ENCODE measurements at places on chromosomes 1 and 21.

DNA sequence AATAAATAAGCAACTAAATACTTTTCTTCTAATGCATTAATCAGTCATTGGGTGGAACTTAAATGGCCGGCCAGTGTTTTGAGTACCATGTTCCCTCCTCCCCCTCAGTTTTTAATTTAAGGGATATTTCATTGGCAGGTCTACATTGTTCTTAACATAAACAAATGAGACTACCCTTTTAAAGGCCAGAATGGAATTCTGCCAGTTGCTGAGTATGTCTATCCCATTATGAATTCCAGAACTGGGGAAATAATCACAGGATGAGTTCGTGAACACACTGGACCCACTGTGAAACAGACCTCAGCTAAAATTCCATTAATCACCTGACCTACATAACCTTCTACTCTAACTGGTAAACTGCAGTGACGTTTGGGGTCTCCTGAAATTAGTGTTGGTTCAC, 305.5 kb upstream of the PKN2 start:
- DNase-seq = no peak

DNA sequence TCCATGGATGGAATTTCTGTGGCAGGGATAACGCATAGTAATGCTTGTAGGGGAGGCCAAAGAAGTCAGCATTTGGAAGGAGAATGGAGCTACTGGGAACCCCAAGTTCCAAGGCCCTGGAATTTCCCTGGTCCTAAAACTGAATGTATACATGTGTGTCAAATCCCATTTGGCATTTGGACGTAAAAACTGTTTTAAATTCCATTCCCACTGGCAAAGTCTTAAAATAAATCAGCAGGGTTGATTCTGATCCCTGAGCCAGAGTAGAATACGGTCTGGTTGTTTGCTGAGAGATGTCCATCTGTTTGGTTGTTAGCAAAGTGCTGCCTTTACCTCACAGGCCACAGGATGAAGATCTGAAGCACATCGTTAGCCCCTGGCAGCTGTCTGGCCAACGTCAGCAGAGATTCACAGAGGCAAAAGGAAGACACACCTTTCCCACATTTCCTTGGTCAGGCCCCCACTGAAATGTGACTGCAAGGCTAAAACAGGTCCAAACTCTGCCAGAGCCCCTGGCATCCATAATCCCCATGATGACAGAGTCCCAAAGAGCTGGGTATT, 62.2 kb downstream of the GORAB start:
- DNase-seq = no peak

DNA sequence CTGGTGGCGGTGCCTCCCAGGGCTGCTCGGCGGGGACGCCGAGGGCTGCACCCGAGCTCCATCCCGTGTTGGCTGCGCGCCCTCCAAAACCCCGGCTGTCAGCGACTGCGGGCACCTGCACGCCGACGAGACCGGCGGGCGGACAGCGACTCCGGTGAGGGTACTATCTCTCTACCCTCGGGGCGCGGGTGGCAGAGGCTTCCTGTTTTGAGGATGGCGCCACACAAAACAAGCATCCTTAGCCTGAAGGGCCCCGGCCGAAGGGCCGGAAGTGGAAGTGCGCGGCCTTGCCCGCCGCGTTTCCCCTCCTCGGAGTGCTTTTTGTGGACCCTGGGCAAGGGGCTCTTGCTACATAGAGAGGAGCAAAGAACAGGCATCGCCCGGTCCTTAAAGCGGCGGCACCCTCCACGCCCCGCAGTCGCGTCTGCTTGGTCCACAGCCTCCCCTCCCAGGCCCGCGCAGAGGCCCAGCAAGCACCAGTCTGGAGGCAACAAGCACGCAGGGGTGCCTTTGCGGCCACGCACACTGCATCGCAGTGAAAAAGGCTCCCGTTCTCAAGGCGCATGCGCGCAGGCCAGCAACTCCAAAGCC, 561 bp upstream of the COQ8A start:
- DNase-seq = no peak

- no peak for DNase-seq
Observed at GRCh38 chr1:154276797-154277196, 4.4 kb downstream of the HAX1 start.

DNA sequence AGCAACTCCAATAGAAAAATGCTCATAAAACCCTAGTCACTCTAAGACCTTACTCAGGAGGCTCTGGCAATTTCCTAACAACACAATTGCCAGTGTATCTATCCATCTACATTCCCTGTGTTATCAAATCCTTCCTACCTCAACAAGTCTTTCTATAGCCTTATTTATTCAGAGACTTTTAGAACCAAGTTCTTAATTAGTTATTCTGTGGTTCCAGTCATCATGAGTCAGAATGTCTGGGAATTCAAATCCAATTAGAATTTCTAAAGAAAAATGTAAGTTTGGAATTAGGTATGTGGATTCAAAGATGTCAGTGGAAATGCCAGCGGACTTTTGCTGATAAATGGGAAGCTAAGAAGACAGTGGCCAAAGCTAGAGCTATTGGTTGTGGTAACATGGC, 302.6 kb upstream of the C1orf87 start:
- no peak for DNase-seq

DNA sequence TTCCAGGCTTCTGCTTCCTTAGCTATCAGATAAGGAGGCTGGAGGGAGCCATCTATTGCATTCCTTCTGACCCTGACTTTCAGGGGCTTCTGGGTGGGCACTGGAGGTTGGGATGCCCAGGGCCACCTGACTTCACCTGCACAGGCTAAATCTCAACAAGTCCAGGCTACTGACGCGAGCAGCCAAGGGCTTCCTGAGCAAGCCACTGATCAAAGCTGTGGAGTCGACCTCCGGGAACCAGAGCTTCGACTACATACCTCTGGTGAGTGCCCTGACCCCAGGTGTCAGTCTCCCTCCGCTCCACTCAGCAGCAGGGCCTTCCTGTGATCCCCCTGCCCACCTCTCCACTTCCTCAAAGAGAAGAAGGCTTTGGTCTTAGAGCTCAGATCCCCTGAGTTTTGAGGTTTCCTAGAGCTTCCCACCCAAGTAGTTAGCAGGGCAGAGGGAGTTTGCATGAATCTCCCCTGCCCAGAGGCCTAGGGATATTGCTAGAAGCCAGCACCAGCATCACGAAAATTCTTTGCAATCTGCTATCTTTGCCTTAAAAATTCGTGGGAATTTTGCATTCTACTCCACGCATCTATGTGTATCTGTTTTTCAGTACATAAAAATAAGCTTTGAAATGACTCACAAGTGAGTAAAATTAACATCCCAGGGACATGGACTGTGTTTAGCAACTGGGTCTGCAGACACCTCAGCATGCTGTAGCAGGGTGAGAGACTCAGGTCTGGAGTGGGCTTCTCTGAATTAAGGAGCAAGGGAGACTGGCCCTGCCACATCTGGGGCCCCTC, 61.4 kb downstream of the VWA5B1 start:
- no peak for DNase-seq

- DNase-seq = no peak
Observed at GRCh38 chr1:31598980-31599379, 18.5 kb upstream of the HCRTR1 start.

DNA sequence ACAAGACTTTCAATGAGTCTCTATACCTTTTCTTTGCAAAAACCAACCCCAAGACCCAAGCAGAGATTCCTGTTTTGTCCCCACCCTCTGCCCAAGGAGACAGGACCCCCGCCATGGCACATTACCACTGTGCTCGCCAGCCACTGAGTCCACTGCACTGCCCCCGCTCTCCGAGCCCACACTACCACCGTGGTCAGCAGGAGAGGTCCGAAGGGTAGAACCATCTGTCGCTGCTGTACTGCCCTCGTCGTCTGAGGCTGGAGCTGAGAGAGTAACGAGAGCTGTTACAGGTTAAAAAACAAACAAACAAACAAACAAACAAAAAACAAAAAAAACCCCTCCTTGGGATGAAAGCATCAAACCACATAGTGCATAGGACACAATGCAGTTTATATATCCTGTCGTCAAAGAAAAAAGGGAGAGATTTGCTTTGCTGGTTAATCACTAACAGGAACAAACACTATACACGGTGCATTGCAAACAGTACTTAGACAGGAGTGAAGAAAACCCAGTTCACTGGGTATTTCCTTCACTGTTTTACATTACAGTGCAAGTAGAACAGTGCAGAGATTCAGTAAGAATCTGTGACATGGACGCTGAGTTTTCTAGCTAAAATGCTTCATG, 71.0 kb downstream of the UBR4 start:
- no peak for DNase-seq

GRCh38 chr1:231986631-231987336, 360.2 kb downstream of the DISC1 start:
- DNase-seq = no peak

GRCh38 chr21:44854664-44855446, 18.6 kb downstream of the PTTG1IP start:
- no peak for DNase-seq

DNA sequence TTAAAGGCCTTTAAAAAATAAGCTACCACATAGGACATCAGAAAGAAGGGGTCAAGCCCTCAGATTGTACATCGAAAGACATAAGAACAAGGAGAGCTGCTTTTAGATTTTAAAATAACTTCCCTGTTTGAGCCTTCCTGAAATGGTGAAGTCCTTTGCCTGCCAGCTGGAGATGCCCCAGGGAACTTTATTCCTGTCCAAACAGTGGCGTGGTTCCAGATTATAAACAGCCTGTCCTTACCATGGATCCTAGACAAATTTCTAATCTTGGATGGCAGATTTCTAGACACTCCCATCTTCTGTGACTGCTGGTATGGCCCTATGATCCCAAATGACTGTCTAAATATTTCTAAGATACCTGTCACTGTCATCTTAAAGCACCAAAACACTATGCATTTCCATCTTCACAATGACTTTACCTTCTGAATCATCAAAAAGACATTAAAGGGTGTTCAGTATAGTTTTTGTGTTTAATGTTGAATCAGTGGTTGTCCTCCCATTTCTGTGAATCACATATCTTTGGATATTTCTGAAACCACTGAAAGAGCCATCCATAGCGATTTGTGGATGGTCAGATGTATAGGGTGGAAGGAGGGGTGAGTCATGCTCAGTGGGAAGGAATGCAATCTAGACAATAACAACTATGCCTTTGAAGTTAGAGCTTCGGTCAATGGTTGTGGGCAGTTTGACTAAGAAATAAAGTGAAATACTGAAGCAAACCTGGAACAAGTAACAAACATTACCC, 23.2 kb downstream of the ILDR2 start:
- no peak for DNase-seq

- no peak for DNase-seq
Observed at GRCh38 chr1:24276791-24277190, 42.4 kb upstream of the GRHL3 start.

DNA sequence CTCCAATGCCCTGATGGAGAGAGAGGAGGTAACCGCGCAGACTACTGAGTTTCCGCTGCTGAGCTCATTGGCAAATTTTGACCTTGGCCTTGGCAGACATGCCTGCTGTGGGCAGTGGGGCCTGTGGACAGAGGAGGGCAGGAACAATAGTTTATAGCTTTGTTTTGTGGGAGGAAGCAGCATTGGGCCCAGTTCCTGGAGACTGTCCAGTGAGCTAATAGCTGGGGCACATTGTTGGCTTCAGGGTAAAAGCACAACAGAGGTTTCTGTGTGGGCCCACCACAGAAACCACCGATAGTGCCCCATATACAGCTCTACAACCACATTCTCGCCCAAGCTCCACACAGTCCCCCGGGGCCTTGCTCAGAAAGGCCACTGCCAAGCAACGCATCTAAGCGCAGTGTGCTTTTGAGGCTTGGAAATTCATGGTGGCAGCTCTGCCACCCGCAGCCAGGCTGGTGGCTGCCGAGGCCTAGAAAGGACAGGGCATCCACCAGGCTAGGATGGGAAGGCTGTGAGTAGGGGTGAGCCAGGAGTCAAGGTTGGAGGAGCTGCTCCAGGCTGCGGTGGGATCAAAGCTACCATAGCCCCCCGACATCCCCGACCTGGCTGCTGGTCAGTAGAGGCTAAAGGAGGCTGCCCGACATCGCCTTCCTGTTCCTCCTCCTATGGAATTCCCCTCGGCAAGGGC, 43.2 kb downstream of the NEK2 start:
- no peak for DNase-seq

GRCh38 chr1:224192082-224192788, 9.2 kb downstream of the DEGS1 start:
- DNase-seq = no peak

DNA sequence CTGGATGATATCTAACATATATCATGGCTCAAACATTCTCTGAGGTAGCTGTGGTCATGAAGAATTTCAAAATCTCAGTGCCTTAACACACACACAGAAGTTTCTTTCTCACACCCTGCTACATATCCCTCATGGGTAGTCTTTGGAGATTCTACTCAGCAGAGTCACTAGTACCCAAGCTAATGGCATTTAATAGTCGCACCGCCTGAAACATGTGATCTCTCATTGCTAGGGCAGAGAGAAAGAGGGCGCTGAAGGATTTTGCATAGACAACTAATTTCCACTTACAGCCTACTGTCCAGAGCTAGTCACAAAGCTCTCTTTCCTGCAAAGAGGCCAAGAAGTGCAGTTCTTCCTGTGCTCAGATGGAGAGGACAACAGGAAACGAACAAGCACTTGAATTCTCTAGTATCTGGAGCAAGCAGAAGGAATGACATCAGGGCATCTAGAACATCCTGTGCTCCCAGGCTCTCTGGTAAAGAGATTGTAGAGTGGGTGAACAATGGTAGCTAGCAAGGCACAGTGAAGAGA, 183.4 kb upstream of the PTBP2 start:
- DNase-seq = peak; percentile 55

DNA sequence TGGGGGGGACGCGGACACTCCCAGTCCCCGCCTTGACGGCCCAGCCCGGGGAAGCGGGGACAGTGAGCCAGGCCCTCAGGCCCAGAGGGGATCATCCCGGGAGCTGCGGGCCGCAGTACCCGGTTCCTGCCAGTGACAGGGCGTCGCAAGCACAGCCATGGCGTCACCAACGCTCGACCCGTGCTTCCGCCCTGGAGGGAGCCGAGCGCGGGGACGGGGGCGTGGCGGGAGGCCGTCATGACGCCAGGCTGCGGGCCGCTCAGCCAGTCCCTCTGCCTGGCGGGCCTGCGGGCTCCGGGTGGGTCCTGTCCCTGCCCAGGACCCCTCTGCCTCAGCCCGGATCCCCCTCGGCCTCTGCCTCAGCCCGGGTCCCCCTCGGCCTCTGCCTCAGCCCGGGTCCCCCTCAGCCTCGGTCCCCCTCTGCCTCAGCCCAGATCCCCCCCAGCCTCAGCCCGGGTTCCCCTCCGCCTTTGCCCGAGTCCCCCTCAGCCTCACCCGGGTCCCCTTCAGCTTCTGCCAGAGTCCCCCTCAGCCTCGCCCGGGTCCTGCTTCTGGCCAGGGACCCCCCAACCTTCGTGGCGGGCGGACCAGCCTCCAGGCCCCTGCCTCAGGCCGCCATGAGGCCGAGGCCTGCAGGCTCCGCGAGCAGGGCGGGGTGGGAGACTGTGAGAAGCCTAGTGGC, 2.3 kb upstream of the SLC2A5 start:
- no peak for DNase-seq
